Brain (organoid and tissue), 16 donors: ENCODE measurements at places on chromosomes 11 and 22.
A peak's percentile ranks its signal among the peaks of the same experiment; 100 is the strongest.

DNA sequence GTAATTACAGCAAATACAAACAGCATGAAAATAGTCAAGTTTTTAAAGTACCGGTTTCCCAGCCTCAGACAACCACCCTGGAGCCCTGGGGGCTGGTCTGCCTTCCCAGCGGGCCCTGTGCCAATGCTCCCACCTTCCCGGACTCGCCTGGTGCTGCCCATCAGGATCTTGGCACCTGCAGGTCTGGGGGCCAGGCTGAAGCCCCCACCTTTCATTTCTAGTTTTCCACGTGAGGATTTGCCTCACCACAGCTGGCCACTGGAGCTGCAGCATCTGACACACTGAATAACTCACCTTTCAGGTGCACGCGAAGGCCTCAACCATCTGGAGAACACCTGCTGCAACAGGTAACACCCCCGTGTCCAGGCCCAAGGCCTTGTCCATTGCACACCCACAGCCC, 108.7 kb upstream of the THY1 start:
- no peak for DNase-seq

- no peak for DNase-seq
Measured at GRCh38 chr11:62747475-62748160, 6.3 kb downstream of the ZBTB3 start.

GRCh38 chr22:44107340-44107739, 73.4 kb upstream of the PARVG start:
- peak; percentile 51 for DNase-seq

DNA sequence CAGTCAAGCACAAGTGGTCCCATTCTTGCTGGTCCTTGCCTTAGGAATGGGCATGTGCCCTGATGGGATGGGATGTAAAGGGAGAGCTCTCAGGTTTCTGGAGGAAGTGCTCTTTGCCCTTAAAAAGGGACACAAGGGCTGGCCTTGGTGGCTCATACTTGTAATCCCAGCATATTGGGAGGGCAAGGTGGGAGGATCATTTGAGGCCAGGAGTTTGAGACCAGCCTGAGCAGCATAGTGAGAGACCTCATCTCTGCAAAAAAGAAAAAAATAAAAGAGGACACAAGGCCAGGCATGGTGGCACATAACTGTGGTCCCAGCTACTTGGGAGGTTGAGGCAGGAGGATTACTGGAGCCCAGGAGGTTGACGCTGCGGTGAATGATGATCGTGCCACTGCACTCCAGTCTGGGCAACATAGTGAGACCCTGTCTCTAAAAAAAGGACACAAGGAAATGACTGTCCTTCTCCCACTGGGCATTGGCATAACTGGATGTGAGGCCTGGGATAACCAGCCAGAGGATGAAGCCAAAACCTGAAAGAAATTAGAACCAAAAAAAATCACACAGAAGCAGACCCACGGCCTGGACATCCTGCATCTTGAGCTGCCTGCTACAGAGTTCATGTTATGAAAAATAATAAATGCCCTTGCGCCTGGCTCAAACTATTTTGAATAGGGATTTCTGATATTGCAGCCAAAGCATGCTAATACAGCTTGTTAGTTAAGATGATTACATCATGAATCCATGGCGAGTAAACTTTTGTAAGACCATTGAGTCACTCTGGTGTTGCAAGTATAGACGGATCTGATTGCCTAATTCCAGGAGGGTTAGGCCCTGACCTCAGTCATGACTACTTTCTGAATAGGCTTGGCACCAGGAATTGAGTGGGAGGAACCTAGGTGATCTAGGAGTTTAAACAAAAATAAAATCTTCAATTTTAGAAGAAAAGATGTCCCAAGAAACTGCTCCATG, 12.9 kb upstream of the CRKL start:
- no peak for DNase-seq

DNA sequence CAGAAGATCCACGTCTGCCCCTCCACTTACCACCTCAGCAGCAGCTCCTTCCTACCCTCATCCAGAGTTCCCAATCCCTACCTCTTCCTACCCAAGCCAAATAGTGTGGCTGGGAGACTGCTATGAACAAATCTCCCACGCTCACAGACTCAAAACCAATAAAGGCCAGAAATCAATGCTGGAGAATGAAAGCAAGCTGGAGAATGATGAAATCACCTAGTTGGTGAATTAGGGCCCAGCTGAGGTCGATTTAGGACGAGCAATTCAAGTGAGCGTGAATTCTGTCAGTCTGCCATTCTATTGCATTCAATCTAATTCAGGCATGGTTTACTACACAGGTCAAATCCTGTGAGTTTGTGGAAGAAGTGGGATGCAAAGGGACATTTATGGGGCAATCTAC, 22.5 kb downstream of the COMMD9 start:
- DNase-seq, result no peak

DNA sequence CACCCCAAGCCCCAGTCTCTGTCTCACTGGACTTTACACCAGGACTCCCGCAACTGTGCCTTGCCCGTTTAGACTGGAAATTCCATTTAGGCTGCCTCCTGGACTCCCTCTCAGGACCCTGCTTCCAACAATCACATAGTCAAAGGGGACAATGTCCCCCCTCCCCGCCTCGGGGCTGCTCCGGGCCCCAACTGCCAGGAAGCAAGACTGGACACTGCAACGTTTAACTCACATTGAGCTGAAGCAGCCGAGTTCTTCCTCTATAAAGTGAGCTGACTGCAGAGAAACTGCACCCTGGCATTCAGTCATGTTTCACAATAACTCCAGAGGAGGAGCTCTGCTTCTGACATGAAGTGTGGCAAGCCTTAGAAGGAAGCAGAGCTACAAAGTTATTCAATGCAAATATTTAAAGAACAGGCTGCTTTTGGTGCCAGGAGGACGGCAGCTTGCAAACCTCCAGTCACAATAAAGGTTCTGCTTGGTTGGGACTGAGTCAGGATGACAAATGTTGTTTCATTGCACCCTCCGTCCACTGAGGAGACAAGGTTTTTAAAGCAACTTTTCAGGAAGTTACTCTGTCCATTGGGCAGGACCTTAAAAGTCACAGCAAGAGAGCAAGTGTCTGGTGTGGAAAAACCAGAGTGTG, 19.9 kb downstream of the PACSIN2 start:
- peak; percentile 20 for DNase-seq

DNA sequence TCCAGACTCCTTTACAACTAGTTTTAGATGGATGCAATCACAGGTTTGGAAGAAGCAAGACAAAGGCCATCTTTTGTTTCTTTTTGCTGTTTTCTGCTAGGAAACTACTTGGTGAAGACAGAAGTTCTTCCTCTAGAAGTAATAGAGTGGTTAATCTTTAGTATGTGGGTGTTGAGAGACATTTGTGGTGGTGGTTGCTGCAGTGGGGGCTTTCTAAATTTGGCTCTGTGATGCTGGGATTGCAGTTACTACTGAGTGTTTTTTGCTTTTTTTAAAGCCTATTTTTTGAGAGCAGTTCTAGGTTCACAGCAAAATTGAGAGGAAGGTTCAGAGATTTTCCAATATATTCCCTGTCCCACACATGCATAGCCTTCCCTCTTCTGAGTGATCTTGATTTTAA, 120.0 kb downstream of the AASDHPPT start:
- DNase-seq, result no peak

- no peak for DNase-seq
Measured at GRCh38 chr22:46598737-46599424, 21.3 kb upstream of the GRAMD4 start.

DNA sequence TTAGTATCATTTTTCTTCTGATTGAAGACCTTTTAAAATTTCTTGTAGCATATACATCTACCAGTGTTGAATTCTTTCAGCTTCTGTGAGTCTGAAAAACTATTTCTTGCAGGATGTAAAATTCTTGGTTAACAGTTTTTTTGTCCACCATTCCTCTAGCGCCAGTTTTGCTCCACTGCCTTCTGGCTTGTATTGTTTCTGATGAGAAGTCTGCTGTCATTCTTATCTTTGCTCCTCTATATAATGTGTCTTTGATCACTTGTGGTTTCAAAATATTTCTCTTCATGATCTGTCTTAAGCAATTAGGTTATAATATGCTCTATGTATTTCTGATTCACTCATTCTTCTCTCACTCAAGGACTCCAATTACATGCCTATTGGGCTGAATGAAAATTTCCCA, 152.3 kb downstream of the INSC start:
- DNase-seq, result no peak

- no peak for DNase-seq
Measured at GRCh38 chr11:94678901-94679300, 89.3 kb upstream of the AMOTL1 start.

- DNase-seq, result no peak
Measured at GRCh38 chr11:127191689-127192088, 191.1 kb upstream of the KIRREL3 start.

DNA sequence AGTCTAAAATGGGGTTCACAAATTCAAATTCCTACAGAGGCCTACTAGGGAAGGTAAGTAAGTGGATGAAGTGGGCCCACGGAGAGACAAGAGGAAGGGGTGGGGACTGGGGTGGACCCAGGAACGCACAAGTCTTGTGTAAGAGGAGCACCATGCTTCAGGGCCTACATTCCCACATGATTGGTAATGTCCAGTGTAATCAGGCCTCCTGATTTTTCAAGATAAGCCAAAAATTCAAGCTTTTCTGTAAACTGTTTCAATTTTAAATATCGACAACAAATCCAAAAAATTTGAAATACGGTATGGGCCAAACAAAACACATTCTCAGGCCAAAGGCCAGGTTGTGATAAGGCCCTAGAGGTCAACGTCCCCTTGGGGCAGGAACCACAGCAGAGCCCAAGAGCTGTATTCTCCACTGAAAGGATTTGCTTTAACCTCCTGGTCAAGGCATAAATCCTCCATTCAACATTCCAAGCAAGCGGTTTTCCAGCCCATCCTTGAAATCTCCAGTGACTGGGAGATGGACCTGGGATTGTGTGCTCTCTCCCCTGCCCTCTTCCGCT, 116.4 kb downstream of the TRIM29 start:
- no peak for DNase-seq

DNA sequence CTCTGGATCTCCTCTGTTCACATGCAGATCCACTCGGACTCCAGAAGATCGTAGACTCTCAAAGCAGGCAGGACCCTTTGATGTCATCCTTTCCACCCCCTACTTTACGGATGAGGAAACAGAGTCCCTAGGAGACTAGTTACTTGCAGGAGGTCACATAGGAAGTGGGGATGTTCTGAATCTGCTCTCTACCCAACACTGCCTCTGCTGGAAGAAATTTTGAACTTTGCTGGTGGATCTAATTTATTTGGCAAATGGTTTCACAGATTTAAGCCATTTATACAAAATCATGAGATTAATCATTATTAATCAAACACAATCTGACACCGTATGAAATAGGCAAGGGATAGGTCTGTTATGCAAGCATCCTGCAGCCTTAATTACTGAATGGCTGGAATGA, 55.0 kb upstream of the USP47 start:
- DNase-seq, result peak; percentile 33

- DNase-seq, result no peak
Measured at GRCh38 chr11:93741882-93742226, 382 bp downstream of the C11orf54 start.

- peak; percentile 74 for DNase-seq
Measured at GRCh38 chr22:27329131-27329850, 472.3 kb downstream of the MN1 start.

- no peak for DNase-seq
Measured at GRCh38 chr11:9150926-9151325, 59.5 kb upstream of the SCUBE2 start.

DNA sequence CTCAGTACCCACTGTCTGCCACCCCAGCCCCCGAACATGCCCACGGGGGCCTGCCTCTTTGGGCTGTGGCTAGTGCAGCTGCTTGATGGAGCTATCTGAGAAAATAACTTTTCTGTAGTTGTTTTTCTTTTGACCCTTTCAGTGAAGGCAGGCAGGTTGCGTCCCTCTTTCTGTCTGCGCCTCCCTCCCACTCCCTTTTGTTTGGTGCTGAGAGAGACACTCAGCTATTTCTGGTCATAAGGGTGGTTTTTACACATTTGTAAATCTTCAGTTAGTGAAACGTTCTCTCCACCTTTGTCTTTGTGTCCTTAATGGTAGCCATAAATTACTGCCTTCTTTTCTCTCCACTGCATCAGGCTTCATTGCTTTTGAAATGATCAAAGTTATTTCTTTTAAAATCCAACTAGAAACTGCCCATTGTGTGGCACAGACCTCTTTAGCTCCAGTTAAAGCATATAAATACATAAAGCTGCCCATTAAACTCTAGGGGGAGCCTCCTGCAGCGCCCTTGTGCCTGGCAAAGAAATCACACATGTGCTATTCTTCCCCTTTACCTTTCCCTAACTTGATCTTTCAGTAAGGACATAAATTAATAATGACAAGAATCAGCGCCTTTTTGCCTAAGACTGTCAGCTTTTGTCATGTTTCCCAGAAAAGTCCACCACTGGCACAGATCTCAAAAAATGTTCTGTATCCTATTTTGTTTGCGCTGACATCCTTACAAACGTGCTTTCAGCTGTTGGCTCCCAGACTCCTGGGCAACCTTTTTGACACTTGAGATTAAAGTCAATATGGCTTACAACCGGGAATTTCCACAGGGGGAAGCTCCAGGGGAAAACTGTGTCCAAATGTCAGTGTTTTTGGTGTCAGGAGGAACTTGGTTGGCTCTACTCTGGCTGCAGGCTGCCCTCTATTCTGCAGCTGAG, 1.7 kb upstream of the SCUBE2 start:
- DNase-seq, result peak; percentile 75

- DNase-seq, result no peak
Measured at GRCh38 chr11:6084587-6084986, 22.9 kb upstream of the OR56B4 start.

- DNase-seq, result no peak
Measured at GRCh38 chr11:37786214-37786755, 1188.2 kb upstream of the RAG2 start.

DNA sequence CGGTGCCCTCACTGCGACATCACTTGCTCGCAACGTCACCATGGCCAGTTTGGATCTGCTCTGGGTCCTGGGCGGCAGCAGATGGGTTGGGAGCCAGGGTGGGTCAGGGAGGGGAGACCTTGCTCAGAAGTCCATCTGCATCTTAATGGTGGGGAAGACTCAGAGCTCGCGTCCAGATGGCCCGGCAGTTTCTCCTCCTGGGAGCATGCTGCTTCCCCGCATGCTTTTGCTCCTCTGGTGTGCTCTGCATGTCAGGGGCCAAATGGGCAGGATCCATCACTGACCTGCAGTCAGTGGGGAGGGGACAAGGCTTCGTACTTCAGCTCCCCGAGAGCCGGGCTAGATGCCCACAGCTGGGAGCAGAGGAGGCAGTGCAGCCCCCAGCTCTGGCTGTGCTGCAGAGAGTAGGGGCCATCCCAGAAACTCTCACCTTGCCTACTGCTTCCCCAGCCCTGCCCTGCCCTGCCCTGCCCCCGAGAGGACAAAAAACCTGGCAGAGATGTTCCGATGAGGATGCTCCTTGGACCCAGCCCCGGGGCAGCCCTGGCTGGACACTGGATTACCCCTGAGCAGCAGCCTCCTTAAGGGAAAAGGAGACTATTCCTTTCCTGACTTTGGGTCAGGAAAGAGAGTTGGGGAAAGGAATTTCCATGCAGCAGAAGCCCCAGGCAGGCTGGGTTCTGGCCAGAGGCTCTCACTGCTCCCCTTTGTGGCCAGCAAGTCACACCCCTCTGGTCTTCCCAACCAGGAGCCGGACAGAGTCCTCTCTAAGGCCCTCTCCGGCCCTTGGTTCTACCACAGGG, 149.9 kb downstream of the PKNOX2 start:
- DNase-seq, result no peak
